ENCODE measurements at places on chromosomes 2 and 18. TPM values are rescaled to one million over a fixed set of nuclear protein-coding genes. Genes with fewer than 3 reads are reported as not detected.

The SERPINB13 gene
- not detected for total RNA-seq

The FAM237A gene
- total RNA-seq: not detected

The CTAGE1 gene
- 0.22 TPM for total RNA-seq

The NETO1 gene
- total RNA-seq: not detected

The TOGARAM2 gene
- total RNA-seq: not detected

The ZSWIM2 gene
- total RNA-seq: not detected

The NPHP1 gene
- total RNA-seq: 4.3 TPM

The CDH20 gene
- total RNA-seq: not detected

The PARD6G gene
- 1.3 TPM for total RNA-seq

The TCF7L1 gene
- 0.33 TPM for total RNA-seq

The TRIM43 gene
- 0.33 TPM for total RNA-seq

The HAAO gene
- 11.8 TPM for total RNA-seq

The ALPP gene
- total RNA-seq: 19.2 TPM

The UGT1A4 gene
- total RNA-seq: 0.39 TPM

The BOLL gene
- not detected for total RNA-seq

The AMER3 gene
- total RNA-seq: not detected

The AP1S3 gene
- 23.6 TPM for total RNA-seq

The IRS1 gene
- 24.7 TPM for total RNA-seq

The KCNE4 gene
- total RNA-seq: 42.0 TPM

The TEKT4 gene
- not detected for total RNA-seq

The LYG2 gene
- not detected for total RNA-seq

The GPR39 gene
- total RNA-seq: 34.2 TPM

The GCG gene
- total RNA-seq: not detected

The IL36A gene
- total RNA-seq: not detected

The TDRD15 gene
- total RNA-seq: not detected

The RELCH gene
- total RNA-seq: 31.9 TPM

The PLGLB1 gene
- 1.1 TPM for total RNA-seq

The IL36G gene
- not detected for total RNA-seq

The ESPNL gene
- total RNA-seq: 7.5 TPM

The SH3YL1 gene
- total RNA-seq: 44.9 TPM

The EVX2 gene
- not detected for total RNA-seq

The NTSR2 gene
- not detected for total RNA-seq

The ASIC4 gene
- total RNA-seq: under 0.01 TPM

The STPG4 gene
- total RNA-seq: 1.2 TPM

The TMEM200C gene
- total RNA-seq: 0.11 TPM

The CTNNA2 gene
- not detected for total RNA-seq

The CACNB4 gene
- total RNA-seq: 2.7 TPM

The CBLN2 gene
- total RNA-seq: 0.79 TPM

The FHOD3 gene
- total RNA-seq: not detected

The EPHA4 gene
- total RNA-seq: 11.0 TPM

The BCS1L gene
- total RNA-seq: 13.0 TPM

The SKOR2 gene
- total RNA-seq: not detected

The C2orf76 gene
- total RNA-seq: 5.9 TPM

The CNNM3 gene
- total RNA-seq: 11.4 TPM

The CDKL4 gene
- 0.54 TPM for total RNA-seq

The FSHR gene
- total RNA-seq: 0.39 TPM

The CNGA3 gene
- not detected for total RNA-seq

The SCN3A gene
- total RNA-seq: not detected

The DHRS9 gene
- not detected for total RNA-seq

The UGT1A5 gene
- total RNA-seq: 0.22 TPM

The ITM2C gene
- 126 TPM for total RNA-seq

The PIEZO2 gene
- under 0.01 TPM for total RNA-seq

The DCDC2C gene
- total RNA-seq: not detected
